CD4-positive, alpha-beta T cell treated with Interleukin-21 for 1 hour (primary cell): ENCODE measurements at places on chromosomes 3 and 15.

DNA sequence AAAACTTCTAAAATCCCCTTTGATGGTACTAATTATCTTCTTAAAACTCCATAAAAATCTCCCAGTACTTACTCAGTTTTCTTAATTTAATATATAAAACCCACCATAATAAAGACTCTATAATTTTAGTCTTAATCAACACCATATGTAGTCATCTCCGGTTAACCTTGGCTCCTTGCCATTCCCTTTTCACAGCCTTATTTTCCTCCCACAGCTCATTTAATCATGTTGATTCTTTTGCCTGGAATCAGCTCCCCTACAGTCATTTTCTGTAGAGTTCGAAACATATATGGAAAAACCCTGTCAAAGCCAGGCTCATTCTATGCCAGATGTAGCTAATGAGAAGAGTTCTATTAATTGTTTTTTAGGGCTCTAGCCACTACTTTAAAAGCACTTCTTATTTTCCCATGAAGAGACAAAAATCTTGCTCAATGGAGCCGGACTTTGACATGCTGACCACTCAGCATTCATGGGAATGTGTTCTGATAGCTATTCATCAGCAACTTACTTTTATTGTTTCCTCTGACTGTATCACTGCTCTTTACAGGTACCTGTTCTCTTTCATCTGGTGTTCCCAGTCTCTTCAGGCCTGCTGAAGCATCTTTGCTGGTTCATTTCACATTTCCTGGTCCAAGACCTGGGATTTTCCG, 573.4 kb downstream of the NAALADL2 start:
- no peak for DNase-seq

GRCh38 chr3:28916713-28917499, 364.0 kb upstream of the RBMS3 start:
- DNase-seq: peak; percentile 9

GRCh38 chr3:175255698-175256097, 396.6 kb downstream of the NAALADL2 start:
- no peak for DNase-seq

GRCh38 chr3:131147534-131147933, 120.9 kb downstream of the NEK11 start:
- no peak for DNase-seq

- DNase-seq: no peak
Measured at GRCh38 chr3:134449951-134450350, 35.8 kb downstream of the ANAPC13 start.

DNA sequence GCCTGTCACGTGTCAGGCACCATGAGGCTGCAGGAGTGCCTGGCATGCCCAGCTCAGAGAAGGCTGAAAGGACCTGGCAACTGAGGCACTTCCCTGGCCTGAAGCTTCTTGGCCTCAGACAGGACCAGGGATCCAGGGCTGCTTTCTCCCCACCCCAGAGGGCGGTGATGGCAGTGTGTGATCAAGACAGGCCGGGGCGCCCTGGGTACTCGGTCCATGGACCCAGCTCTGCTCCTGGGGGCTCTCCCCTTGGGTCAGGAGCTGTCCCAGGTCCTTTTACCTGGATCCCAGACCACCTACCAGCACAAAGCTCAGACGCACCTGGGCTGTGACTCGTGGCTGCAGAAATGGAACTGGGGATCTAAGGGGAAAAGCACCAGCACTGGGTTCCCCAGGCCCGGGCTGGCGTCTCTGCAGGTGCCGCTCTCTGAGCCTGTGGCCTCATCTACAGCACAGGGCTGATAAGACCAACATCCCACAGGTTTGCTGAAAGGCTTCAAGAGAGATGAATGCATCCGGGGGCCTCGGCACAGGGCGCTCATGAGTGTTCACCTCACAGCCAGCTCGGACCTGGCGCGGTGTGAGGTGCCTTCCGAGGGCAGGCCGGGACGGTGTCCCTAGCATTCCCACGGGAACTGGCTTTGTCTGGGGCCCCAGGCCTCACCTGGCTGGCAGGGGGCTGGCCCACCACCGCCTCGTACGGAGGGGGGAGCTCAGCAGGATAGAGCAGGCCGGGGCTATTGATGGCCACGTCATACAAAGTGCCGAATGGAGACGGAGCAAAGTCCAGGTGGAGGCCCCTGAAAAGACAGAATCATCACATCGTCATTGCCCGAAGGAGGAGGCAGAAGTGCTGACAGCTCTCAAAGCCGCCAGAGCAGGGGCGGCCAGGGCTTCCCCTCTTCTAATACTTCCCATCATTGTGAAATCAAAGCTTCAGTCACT, 133.6 kb downstream of the NSMCE3 start:
- no peak for DNase-seq

DNA sequence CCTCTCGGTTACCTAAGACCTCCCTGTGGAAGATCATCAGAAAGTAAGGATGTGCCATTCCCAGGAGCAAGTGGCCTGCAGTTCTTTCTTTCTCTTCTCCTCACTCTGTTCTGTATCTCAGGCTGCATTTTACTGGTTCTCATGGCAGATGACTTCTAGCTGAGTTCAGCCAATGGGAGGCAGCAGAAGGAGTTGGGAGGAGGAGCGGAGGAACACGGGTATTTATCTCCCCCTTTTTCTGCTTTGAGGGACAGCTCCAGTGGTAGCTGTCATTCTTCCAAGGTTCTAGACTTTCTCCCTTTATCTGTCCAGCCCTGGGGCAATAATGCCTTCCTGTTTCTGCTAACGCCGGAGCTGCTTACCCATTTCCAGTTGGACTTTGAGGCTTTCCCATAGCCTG, 339.9 kb downstream of the NR2F2 start:
- DNase-seq: no peak

DNA sequence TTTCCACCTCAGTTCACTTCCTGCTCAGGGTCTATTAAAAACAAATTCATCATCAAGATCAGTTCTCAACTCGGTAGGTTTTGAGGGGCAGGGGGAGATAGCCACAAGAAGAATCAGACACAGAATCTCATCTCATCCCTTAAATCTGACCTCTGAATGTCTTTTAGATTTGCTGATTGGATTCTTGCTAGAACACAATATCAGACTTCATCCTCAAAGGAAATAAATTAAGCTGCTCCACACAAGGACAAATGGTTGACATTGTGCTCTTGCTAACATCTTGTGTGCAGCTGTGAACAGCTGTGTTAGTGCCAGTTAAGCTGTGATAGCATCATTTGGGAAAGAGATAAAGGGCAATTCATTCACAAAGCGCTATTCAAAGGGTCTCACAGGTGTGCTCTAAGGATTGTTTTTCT, 184.0 kb upstream of the ADAMTS9 start:
- no peak for DNase-seq

GRCh38 chr3:98553753-98554152, 22.0 kb downstream of the GPR15 start:
- DNase-seq: no peak

GRCh38 chr3:53577506-53577905, 83.1 kb downstream of the CACNA1D start:
- DNase-seq: no peak

DNA sequence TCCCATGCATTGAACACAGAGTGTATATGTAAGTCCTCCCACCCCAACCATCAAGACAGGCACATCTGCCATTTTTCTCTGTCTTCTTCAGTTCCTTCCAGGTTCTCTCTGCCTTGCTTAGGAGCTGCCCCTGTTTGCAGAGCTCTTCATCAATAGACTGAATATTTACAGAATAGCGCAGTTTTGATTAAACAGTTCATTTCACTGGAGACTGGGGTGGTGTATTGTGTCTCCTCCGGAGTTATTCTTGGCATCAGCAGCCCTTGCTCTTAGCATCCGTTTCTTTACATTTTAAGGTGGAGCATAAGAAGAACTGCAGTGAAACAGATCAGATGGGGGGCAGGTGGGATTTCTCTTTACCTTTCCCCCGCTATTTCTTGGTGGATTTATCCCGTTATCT, 87.7 kb downstream of the LIPC start:
- DNase-seq: no peak

- no peak for DNase-seq
Measured at GRCh38 chr15:75810874-75811498, 32.3 kb upstream of the UBE2Q2 start.

- no peak for DNase-seq
Measured at GRCh38 chr3:79326642-79327041, 441.2 kb downstream of the ROBO1 start.

GRCh38 chr3:143216709-143217182, 97.2 kb downstream of the CHST2 start:
- DNase-seq: no peak

GRCh38 chr3:169146866-169147237, 516.7 kb downstream of the MECOM start:
- no peak for DNase-seq

- DNase-seq: no peak
Measured at GRCh38 chr15:34890424-34890823, 79.1 kb downstream of the AQR start.
